Activated CD8-positive, alpha-beta T cell treated with anti-CD3 and anti-CD28 coated beads, Interleukin-2, amount 10 ng/mL, durations not matched to agents 7 days and 5 days (primary cell): ENCODE measurements at places on chromosomes 12 and 14. TPM values are rescaled to one million over a fixed set of nuclear protein-coding genes. Genes with fewer than 3 reads are reported as not detected.

The DHRS2 gene
- 0.24 TPM for total RNA-seq

The CATSPERB gene
- 0.92 TPM for total RNA-seq

The KRR1 gene
- total RNA-seq = 73.1 TPM

The B3GNT4 gene
- total RNA-seq = 1.4 TPM

The TIGAR gene
- 15.8 TPM for total RNA-seq

The PLEKHG7 gene
- not detected for total RNA-seq

The TPPP2 gene
- total RNA-seq = not detected

The KCNK10 gene
- not detected for total RNA-seq

The LALBA gene
- not detected for total RNA-seq

The OTUB2 gene
- total RNA-seq = 1.7 TPM

The HSPA2 gene
- 1.7 TPM for total RNA-seq

The HVCN1 gene
- 30.8 TPM for total RNA-seq

The C12orf56 gene
- total RNA-seq = not detected

The TMPRSS12 gene
- total RNA-seq = not detected

DNA sequence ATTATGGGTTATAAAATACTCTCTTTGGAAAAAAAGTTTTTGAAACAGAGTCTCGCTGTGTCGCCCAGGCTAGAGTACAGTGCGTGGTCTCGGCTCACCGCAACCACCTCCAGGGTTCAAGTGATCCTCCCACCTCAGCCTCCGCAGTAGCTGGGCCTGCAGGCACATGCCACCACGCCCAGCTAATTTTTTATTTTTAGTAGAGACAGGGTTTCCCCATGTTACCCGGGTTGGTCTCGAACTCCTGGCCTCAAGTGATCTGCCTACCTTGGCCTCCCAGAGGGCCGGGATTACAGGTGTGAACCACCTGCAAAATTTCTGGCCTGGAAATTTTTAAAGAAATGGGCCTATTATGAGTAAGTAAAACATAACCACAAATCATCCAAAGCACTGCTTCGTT lies 3.8 kb downstream of the USP15 start:
- DNase-seq = peak; percentile 51

DNA sequence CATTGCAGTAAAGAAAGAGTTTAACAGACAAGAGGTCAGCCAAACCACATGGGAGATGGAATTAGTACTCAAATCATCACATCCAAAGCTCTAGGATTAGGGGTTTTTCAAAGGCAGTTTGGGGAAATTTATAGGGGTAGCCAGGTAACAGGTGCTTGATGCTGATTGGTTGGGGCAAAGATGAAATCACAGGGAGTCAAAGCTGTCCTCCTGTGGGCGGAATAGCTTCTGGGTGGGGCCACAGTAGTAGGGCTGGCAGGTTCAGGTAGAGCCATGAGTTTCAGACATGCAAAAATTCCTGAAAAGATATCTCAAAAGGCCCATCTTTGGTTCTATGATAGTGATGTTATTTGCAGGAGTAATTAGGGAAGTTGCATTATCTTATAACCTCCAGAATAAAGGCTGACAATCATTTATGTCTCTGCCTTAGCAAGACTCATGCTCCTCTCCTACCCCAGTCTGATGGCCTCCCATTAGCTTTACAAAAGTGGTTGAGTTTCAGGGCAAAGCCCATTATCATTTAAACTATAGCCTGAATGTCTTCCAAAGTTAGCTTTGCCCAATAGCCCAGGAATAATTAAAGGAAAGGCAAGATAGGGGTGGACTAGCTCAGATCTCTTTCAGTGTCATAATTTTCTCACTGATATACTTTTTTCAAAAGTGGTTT lies 42.1 kb upstream of the CNTN1 start:
- DNase-seq = no peak

GRCh38 chr14:70188322-70188658 lies 461 bp downstream of the SLC8A3 start:
- peak; percentile 38 for DNase-seq

DNA sequence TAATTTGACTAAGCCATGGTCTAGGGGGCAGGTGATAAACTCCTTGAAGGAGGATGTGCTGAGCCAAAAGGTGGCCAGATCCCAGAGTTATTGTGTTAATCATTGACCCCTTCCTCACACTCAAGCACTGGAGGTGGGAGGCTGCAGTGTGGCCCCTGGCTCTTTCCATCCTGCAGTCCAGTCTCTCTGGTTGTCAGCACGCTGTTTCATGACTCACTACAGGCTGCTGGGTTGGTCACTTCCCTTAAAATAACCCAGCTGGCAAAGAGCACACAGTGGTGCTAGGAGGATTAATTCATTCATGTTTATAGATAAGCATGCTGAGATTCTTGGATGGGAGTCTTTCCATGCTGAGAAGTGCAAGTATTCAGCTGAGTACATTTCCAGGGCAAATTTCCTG lies 228.9 kb downstream of the ANO2 start:
- DNase-seq = no peak

DNA sequence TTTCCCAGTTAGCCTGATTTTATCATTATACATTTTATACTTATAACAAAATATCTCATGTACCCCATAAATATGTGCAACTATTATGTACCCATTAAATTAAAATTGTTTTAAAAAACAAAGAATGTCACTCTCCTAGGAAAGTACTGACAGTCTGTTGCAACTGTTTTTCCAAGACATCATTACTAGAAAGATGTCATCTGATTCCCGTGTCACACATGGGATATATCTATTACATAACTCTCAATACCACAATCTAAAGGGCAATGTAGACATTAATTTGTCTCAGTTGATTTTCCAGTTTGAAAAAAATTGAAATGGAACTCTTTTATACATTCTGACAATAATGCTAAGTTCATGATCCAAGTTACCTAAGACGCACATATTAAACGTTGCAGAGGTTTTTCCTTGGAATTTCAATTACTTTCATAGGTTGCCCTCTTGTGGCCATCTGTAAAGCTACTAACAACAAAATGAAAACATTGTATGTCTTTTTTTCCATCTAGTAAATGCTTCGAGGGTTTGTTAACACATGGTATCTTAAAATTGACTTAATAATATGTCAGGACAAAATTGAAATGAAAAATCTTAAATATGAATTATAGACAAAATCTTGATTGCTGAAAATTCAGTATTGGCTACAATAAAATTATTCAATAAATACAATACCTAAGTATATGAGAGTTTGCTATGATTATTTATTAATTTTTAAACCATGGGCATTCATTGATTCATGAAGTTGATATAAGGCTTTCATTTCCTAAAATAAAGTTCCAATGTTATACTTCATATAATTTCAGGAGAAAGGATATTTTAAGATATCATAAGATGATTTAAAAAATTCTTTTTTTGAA lies 131.6 kb downstream of the PPFIA2 start:
- DNase-seq = no peak

- DNase-seq = no peak
Measured at GRCh38 chr12:97288531-97288930, 174.1 kb upstream of the RMST start.

- no peak for DNase-seq
Measured at GRCh38 chr12:75823475-75823874, 208.1 kb downstream of the PHLDA1 start.

GRCh38 chr12:79317179-79317847 lies 373.5 kb downstream of the PAWR start:
- DNase-seq = no peak

DNA sequence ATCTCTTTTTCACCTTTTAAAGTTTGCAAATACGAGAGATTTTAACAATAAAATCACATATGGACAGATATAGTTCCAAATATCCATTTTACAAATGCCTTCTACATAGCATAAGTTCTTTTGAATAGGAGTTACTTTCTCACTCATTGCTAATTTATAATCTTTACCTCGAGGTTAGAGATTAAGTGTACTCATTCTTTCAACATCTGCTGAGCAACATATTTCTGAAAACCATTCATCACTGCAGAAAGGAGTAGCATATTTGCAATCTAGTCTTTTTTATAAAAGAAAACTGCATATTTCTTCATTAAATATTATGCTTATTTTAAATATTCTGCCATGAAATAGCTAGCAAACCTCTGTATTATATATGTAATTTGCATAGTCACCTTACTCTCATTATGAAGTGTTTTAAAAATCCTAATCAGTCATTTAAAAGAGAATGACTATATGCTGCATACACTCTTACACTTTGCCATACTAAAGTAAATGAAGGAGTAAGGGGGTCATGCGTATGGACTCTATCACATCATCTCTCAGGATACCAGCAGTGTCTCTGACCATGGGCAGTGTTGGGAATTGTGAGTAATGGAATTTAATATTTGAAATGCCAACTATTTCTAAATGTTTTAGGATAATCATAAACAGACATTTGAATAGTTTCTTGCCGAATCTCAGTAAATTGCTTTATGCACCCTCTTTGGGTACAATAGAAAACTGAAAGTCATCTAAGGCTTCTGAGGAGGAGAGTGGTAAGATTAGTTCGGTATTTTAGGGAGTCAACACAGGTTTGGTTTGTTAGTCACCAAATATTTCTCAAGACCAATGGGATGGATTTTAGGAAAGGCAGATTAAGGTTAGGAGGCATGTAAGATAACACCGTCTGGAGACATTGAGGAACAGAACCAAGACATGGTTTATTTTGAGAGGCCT lies 524.8 kb upstream of the ATP2B1 start:
- DNase-seq = no peak

DNA sequence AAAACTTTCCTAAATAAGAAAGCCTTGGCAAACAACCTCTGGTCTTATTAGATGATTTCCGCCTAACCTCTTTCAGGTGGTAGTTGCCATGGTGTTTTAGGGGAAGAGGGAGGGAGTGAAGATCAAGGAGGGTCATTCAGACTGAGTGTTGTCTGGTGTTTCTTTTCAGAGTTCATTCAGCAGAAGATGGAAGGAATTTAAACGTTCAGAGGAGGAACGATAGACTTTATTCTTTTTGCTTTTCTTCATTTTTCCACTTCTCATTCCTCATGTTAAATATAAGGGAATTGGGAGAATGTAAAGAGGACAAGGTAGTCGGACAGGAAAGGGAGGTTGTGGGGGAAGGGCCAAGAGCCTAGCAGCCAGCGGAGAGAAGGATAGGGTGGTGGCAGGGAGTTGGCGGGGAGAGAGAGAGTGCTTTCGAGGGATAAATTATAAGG lies 17.4 kb upstream of the SALL2 start:
- no peak for DNase-seq

DNA sequence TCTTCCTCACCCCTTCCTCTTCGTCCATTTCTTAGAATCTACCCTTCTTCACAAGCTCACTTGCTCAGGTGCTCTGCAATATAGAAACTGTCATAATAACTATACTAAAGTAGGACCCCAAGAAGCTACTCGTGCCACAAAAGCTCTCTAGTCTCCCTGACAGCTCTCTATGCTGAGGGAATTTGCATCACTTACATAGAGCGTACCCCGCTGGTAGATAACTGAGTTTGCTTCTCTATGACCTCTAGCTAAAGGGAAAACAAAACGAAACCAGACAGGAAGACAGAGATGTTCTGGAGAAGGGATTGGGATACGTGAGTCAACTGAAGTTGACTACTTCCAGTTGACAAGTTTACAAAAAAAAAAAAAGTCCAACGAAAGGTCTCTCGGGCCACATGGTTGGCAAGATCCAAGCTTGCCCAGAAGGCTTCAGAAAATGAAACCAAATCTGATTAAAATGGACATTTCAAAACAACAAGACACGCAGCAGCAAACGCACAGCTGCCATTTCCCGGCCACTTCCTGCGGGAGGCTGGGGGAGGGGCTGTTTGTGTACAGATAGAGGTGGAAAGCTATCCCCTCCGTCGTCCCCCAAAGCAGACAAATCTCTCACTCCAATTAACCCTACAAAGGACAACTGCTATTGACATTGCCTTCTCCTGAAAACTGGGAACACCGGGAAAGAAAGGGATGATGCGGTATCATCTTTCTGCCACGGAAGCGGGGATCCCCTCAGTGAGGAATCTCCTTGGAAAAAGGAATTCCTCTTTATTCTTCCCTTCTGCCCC lies 1.3 kb downstream of the BAZ2A start:
- peak; percentile 79 for DNase-seq

DNA sequence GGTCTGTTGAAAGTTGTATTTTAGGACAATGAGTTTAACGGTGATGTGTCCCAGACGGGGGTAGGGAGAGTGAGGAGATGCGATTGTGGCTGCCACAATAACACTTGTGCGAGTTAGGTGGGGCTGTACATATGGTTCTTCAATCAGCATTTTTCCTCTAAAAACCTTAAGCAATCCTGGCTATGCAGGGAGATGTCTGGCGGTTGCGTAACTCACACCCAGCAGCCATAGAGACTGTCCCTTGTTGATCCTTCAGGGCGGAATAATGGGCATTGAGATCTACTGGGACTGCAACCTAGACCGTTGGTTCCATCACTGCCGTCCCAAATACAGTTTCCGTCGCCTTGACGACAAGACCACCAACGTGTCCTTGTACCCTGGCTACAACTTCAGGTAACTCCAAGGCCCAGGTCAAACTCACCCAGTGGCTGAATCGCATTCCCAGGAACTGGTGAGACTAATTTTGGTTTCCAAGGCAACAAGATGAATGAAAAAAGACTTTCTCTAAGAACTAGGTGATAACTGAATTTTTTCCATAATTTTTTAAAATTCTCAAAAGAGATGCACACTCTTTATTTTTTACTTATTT lies 34.6 kb downstream of the P2RX7 start:
- no peak for DNase-seq

DNA sequence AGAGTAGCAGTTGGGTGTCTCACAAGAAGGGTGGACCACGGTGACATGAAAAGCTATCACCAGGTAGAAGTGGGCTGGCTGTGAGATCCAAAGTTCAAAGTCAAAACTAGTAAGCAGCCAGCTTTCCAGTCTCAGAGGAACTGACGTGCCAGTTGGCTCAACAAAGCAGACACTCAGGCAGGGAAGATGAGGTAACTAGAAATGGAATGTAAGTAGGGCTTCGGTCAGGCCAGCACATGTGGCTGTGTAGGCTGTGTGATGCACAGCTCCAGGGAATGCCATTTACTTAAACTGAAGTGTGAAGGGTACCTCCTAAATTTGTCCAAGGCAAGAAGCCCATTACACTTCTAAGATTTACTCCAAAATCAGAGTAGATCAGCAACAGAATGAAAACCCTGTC lies 43.6 kb downstream of the PTPRR start:
- DNase-seq = no peak

- DNase-seq = no peak
Measured at GRCh38 chr12:91111366-91112325, at the start of gene LUM. LUM (minus strand) TSS chr12:91111494; CDS start chr12:91108979, 2,515 bp downstream.

- DNase-seq = peak; percentile 67
Measured at GRCh38 chr14:71320734-71321573, 413.7 kb downstream of the PCNX1 start.

- DNase-seq = no peak
Measured at GRCh38 chr12:1793426-1794210, 26.7 kb upstream of the LRTM2 start.

DNA sequence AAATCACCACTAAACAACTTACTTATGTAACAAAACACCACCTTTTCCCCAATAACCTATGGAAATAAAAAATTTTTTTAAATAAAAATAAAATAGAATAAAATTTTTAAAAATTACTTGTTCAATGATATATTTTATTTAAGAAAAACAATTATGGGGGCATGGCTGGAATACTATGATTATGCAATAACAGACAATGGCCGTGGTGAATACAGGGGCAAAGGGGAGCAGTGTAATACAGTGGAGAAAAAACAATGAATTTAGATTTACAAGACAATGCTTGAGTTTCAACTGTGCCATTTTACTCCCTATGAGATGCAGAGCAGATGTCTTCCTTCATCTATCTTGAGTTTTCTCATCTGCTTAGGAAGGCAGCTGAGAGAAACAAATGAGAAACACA lies 72.9 kb downstream of the BLTP3B start:
- DNase-seq = no peak

- DNase-seq = peak; percentile 85
Measured at GRCh38 chr14:97977651-97978261, 1180.6 kb downstream of the VRK1 start.

- no peak for DNase-seq
Measured at GRCh38 chr14:75476274-75476995, 45.8 kb upstream of the BATF start.

- DNase-seq = no peak
Measured at GRCh38 chr14:37195327-37195726, 2.4 kb upstream of the MIPOL1 start.
